ENCODE measurements at places on chromosomes 5 and 9.

- DNase-seq, result no peak
These were observed 181.6 kb downstream of the EPB41L4A start for GRCh38 chr5:112237456-112237855.

GRCh38 chr5:73499187-73499586, 945 bp downstream of the BTF3 start:
- no peak for DNase-seq

DNA sequence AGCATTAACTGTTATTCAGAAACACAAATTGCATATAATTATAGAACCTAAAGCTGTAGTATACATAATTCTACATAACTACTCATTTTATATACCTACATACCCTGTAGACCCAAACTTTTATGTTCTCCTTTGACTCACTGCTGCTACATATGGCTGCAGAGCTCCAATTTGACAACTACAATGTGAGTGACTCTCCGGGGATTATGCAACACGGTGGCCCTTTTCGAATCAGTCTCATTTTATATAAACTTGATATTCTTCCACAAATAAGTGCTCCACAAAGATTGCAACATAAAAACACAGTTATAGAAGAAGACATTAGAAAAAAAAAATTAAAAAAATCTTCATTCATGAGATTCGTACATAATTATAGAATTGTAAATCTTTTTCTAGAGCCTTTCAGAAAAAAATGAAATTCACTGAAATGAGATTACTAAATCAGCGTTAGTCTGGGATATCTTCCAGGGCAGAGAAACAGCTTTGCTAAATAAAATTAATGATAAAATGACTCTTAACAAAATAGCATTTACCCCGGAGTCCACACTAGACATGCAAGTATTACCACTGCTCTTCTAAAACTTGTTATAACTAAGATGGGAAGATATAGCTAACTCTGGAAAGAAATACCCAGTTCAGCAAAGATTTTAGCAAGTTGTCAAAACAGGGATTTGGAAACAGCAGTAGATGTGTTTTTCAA, 52.6 kb downstream of the SRFBP1 start:
- no peak for DNase-seq

GRCh38 chr5:40736103-40736875, 19.5 kb downstream of the TTC33 start:
- no peak for DNase-seq

GRCh38 chr9:91837981-91838731, 111.9 kb downstream of the ROR2 start:
- DNase-seq, result peak; percentile 50

DNA sequence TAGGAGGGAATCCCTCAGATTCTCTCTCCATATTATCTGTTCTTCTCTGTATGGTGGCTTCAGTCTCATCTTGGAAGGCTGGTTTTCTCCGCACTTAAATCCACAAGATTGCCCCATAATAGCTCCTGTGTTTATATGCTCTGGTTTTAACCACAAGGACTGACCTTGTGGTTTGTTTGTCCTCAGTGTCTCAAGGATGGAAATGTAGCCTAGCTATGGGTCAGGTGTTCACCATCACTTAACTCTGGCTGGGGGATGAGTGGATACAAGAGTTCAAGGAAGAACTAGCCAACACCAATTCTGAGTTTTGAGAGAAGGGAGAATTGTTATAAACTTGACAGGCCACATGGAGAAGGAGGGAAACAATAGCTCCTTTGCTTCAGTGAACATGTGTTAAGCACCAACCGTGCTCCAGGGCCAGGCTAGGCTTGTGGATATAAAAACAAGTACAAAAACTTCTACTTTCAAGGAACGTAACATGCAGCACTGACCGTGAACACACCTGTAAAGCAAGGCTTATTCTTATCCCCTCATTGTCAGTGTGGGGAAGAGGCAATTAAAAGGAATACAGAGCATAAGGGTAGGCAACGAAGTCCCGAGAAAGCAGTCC, 75.6 kb upstream of the VLDLR start:
- no peak for DNase-seq

- DNase-seq, result no peak
These were observed 59.5 kb upstream of the ERCC6L2 start for GRCh38 chr9:95815961-95816360.

- no peak for DNase-seq
These were observed at the start of gene CD14 for GRCh38 chr5:140633021-140633471. Gene CD14 (minus strand): TSS chr5:140633175. CDS start chr5:140633071, 104 bp downstream.

- DNase-seq, result peak; percentile 88
These were observed 5.1 kb upstream of the WWC1 start for GRCh38 chr5:168286386-168286785.

DNA sequence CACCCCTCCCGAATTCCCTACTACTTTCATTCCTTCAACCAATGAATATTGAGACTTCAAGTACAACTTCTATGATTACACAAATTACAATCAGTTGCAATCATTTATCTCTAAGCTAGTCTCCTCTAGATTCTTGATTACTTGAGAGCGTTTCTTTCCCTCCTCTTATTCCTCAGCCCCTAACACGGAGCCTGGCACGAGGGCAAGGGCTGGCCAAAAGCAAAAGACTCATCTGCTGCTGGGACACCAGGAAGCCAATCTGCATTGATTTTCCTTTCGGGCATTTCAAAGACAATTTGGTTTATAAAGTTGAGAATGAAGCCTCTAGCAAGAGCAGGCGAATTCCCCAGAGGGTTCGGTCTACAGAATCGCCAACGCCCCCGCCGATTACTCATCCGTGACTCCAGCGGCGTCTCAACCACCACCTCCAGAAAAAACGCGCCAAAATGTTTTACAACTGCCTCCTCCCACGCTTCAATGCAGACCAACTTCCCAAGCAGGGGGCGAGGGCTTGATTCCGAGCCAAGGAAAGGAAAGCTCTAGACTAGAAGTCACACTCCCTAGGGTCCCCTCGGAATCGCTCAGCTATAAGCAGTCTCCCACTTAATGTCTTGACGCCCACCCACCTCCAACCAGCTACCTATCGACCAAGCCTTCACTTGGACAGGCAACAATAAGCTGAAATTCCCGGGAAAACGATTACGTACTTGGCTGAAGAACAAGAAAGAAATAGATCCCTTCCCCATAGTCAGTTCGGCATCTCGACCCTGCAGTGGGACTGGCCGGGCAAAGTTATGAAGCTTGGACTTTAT, 1.5 kb downstream of the PCSK1 start:
- DNase-seq, result peak; percentile 61

DNA sequence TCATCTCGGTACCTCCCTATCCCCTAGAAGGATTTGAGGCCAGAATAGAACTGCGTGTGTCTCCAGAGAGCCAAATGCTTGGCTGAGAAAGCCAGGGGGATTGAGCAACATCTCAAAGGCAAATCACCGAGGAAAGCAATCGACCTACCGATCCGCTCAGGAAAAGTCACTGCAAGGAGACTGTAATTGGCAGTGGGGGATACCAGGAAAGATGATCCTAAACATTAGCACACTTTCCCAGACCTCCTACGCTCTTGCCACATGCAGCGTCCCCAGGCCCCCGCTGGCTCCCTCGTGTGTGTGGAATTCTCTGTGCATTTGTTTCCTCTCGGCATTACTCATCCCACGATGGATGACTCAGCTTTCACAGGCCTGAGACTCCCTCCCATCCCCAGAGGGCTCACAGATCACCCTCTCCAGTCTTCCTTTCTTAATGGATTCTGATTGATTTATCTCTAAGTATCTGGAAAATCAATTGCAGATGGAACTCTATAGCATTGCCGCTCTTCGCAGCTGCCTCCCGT, 82.2 kb upstream of the ICE1 start:
- peak; percentile 90 for DNase-seq

DNA sequence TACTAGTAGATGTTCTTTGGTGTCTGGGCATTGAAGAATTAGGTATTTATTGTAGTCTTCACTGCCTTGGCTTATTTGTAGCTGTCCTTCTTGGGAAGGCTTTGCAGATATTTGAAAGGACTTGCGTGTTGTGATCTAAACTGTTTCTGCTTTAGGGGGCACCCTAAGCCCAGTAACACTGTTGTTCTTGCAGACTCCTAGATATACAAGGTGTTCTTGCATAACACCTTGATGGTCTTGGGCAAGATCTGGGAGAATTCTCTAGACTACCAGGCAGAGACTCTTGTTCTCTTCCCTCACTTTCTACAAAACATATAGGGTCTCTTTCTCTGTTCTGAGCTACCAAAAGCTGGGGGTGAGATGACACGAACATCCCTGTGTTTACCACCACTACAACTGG, 179.1 kb downstream of the FAM170A start:
- no peak for DNase-seq

DNA sequence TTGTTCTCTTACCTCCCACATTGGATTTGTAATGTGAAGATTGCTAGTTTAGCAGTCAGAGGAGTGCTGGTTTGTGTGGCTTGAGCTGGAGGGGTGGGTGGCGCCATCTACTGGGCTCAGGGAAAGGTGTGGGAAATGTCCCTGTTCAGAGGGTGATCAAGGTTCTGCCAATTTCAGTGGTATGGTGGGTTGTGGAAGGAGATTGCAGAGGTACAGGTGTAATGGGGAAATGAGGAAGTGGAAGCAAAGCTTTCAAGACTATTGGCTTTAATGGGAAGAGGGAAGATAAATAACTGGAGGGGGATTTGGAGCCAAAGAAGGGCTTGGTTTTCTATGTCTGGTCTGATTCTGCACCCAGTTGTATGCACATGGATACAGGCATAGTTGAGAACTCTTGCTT, 76.4 kb downstream of the OSMR start:
- DNase-seq, result peak; percentile 82

DNA sequence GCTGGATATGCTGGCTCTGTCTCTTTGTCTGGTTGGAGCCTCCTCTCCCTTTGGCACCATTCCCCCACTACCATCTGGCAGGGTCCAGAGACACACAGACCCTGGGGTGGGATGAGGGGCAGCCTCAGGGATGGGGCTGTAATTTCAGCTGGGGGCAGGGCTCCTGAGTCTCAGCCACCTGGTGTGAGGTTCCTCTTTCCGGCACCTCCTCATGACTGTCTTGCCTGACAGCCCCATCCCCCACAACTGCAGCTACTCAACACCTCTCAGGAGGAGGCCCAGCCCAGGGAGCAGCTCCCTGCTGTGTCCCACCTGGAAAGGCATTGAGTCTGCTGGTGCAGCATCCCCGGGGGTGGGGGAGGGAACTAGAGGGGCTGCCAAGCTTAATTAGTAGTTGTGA, 11.7 kb upstream of the RPS14 start:
- DNase-seq, result peak; percentile 73

DNA sequence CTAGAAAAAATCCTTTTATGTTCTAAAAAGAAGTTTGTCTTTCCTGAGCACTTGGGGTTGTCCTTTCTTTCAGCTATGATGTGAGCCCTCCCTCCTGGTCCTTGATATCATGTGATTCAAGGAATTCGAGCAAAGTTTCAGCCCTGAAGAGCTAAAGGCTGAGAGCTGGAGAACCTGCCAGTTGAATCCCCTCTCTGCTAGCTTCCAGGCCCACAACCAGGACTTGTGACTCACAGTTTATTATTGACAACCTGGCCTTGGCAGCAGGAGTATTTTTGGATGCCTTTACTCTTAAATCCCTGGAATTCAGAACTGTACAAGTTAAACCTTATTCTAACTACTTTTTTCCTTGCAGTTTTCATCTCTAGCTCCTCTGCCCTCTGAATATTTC, 182.8 kb downstream of the SPOCK1 start:
- peak; percentile 22 for DNase-seq

DNA sequence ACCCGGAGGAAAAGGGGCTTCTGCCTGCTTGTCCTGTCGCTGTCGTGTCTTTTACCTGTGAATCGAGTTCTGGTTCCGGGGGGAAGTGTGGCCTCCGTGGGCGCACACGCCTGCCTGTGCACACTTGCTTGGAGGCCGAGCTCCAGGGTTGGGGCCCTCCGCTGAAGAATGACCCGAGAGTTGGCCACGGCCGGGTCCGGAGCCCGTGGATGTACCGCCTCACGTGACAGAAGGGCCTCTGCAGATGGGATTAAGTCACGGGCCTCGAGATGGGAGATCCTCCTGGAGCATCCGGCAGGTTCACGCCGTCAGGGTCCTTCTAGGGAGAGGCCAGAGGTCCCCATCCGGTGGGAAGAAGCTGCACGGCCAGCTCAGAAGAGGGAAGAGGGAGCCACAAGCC, 81.0 kb downstream of the KCNT1 start:
- DNase-seq, result no peak

DNA sequence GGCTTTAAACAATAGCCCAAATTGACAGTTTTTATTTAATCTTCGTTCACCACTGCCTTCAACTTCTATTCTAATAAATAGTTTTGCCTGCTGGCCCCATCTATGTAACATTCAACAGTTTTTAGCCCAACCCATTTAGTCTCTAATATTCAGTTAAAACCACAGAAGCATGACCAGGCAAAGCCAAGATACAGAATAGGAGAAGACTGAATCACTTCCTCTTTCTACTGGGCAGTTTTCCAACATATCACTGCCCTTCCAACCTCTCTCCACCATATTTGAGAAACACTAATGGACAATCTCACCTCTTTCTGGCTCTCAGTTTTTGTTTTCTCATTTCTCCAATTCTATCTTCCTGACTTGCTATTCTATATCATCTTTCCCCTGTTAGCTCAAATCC, 352.9 kb downstream of the DNAH5 start:
- DNase-seq, result no peak

- peak; percentile 88 for DNase-seq
These were observed 101.1 kb downstream of the RGS3 start for GRCh38 chr9:113564498-113565237.

DNA sequence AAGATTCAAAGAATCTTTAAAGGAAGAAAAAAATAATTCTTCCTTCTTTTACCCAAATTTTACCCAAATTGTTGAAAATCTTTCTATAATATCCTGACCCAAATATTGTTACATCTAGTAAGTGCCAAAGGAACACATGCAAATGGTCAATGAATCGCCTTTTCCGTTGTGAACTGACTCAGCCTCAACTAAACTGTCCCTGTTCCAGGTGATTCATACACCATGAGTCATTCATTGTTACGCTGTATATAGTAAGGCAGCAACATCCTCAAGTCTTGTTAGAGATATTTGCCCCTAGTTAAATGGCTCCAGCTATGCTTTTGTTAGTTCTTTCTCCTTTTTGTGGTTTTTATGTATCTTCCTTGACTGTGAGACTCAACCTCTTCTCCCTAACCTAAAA, 9.7 kb downstream of the PTGER4 start:
- DNase-seq, result no peak

GRCh38 chr5:81081461-81081835, 121.3 kb downstream of the RASGRF2 start:
- DNase-seq, result no peak

DNA sequence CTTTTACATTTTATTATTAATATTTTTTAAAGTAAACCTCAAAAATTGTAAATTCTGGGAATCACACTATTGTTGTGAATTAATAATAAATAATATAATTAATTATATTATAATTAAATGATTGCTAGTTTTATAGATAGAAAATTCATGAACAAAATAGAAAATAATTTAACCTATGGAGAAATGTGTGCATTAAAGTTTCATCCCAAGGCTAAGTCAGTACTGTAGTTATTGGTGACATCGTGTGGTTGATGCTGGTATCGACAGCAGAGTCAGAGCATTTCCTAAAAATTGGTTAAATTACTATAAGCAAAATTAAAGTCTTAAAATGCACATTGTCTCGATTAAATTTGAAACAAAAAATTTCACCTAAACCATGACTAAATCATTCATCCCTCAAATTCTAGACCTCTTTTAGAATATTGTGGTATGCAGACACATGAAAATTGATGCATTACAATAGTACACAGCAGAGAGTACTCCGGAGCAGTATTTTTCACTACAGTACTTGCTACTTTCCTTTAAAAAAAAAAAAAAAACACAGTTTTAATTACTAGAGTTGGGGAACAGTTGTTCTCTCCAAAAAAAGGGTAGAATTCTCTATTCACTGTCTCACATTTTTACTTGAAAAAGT, 73.9 kb downstream of the RORB start:
- DNase-seq, result peak; percentile 68

- DNase-seq, result no peak
These were observed 6.9 kb upstream of the SPATA31C1 start for GRCh38 chr9:87910821-87911220.

GRCh38 chr5:77491783-77492652, at the start of gene WDR41:
Gene WDR41 (minus strand): TSS chr5:77492316. CDS start chr5:77492220, 96 bp downstream.
- DNase-seq, result peak; percentile 97
